ENCODE measurements at places on chromosomes 16 and 17. TPM values are rescaled to one million over a fixed set of nuclear protein-coding genes. Genes with fewer than 3 reads are reported as not detected.
A peak's percentile ranks its signal among the peaks of the same experiment; 100 is the strongest.

DNA sequence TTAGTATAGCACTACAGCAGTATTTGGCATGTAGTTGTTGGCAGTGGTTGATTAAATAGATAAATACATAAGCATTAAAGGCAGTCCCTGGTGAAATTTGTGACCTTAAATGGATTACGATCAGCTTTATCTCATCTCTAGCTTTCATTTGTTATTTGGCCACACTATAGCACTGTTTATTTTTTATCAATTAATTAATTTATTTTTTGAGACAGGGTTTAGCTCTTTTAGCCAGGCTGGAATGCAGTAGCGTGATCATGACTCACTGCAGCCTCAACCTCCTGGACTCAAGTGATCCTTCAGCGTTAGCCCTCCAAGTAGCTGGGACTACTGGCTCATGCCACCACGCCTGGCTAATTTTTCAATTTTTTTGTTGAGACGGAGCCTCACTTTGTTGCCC lies 18.7 kb upstream of the ARHGAP17 start:
- H3K36me3 ChIP-seq = no peaks in the 10 kb centered on the region
- no peak overlapping the region for H3K27ac ChIP-seq
- H3K27me3 ChIP-seq = no peaks in the 10 kb centered on the region
- H3K4me1 ChIP-seq = peaks cover 5% of the 10 kb centered on the region
- DNase-seq = no peak

GRCh38 chr17:75876938-75877751 lies 1.2 kb downstream of the TRIM47 start:
- peak overlapping the region; percentile 70 for H3K4me3 ChIP-seq
- H3K27me3 ChIP-seq = peaks cover 30% of the 10 kb centered on the region
- no peaks in the 10 kb centered on the region for H3K4me1 ChIP-seq

DNA sequence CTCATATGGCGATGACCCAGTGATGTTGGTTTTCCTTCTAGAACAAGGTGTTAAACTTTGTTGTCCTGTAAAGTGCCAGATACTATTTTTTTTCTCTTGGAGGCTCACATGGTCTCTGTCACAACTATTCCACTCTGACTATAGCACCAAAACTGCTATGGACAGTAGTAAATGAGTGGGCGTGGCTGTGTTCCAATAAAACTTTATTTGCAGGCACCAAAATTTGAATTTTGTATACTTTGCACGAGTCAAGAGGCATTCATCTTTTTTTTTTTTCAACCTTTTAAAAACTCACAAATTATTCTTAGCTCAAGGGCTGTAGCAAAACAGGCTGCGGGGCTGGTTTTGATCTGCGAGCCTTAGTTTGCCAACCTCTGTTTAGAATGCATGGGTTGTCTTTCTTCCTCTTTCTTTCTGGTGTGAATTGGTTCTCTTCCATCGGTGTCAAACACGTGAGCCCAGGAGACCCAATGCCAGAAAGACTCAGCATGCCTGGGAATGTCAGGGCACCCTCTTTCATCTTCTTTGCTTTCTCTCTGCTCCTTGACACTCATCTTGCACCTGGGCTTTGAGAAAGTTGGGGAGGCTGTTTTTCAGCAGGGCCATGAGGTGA lies 2.1 kb downstream of the SYT17 start:
- no peak overlapping the region for H3K4me3 ChIP-seq
- H3K36me3 ChIP-seq = no peaks in the 10 kb centered on the region
- no peak for DNase-seq
- H3K4me1 ChIP-seq = peaks cover 2% of the 10 kb centered on the region

DNA sequence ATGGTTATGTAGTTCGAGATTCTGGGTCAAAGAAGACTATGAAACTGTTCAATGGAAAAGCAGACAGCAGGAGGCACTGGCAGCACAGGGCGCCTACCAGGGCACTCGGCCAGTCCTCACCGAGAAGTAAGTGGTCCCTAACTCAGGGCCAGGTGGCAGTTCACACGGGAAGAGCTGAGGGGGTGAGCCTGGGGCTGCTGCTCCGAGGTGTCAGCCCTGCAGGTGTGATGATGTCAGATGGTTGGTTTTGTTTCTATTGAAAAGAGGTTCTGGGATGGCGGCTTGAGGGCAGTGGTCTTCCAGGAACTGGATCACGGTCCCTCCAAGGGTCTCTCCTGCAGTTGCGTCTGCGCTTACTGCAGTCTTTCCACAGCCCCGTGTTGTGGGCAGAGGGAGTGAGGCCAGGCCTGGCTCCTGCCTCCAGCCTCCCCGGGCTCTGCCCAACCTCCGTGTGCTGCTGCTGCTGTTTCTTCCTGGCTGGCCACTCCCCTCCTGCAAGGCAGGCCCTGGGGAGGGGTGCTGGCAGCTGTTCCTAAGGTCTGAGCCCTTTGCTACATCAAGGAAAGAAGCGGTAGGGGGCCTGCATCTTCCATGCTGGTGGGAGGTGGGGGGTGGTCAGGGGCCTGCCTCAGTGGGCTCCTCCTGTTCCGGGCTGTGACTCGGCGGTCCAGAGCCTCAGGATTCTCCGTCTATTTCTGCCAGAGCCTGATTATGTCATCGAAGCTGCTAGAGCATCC lies 22.6 kb downstream of the RNF213 start:
- H3K4me3 ChIP-seq = no peak overlapping the region
- H3K27me3 ChIP-seq = no peaks in the 10 kb centered on the region
- peaks cover 2% of the 10 kb centered on the region for H3K4me1 ChIP-seq
- no peak for DNase-seq
- no peak overlapping the region for H3K27ac ChIP-seq

DNA sequence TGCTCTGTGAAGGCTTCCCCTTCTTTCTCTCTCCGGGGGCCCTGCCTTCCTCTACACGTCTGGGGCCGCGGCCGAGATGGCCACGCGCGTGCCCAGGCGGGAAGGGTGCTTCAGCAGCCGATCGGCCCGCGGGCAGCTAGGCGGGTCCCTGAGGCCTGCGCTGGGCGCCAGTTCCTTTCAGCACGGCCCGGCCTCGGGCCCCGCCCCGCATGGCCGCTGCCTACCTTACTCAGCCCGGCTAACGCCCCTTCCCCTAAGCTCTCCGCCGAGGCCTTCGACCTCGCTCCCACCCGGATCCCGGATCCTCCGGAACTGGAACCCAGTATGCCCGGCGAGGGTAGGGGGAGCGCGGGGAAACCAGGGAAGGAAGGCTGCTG lies 335 bp downstream of the TMEM11 start:
- DNase-seq = no peak
- no peaks in the 10 kb centered on the region for H3K4me1 ChIP-seq
- peak overlapping the region; percentile 94 for H3K4me3 ChIP-seq
- no peaks in the 10 kb centered on the region for H3K27me3 ChIP-seq

GRCh38 chr17:524406-524950 lies 171.9 kb upstream of the RPH3AL start:
- no peak for DNase-seq
- no peaks in the 10 kb centered on the region for H3K36me3 ChIP-seq
- H3K27me3 ChIP-seq = no peaks in the 10 kb centered on the region
- no peak overlapping the region for H3K27ac ChIP-seq
- H3K4me3 ChIP-seq = no peak overlapping the region

GRCh38 chr17:4232168-4232813 lies 31.5 kb downstream of the ANKFY1 start:
- H3K4me3 ChIP-seq = no peak overlapping the region
- H3K27me3 ChIP-seq = no peaks in the 10 kb centered on the region
- no peaks in the 10 kb centered on the region for H3K36me3 ChIP-seq
- no peaks in the 10 kb centered on the region for H3K4me1 ChIP-seq
- H3K27ac ChIP-seq = no peak overlapping the region

DNA sequence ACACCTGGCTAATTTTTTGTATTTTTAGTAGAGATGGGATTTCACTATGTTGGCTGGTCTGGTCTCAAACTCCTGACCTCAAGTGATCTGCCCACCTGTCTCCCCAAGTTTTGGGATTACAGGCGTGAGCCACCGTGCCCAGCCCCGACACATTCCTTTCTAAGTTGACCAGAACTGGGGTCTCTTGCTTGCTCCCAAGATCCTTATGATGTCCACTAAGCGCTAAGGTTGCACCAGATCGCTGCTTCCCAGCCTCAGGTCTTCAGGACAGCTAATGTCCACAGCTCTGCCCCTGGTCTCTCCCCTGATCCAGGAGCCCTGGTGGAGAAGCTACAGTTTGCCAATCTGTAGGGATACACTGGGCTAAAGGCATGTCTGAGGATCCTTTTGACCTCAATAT lies 29.5 kb downstream of the NSMCE1 start:
- H3K4me3 ChIP-seq = no peak overlapping the region
- no peak overlapping the region for H3K27ac ChIP-seq
- H3K27me3 ChIP-seq = no peaks in the 10 kb centered on the region
- H3K4me1 ChIP-seq = peaks cover 3% of the 10 kb centered on the region
- no peak for DNase-seq
- H3K36me3 ChIP-seq = no peaks in the 10 kb centered on the region

DNA sequence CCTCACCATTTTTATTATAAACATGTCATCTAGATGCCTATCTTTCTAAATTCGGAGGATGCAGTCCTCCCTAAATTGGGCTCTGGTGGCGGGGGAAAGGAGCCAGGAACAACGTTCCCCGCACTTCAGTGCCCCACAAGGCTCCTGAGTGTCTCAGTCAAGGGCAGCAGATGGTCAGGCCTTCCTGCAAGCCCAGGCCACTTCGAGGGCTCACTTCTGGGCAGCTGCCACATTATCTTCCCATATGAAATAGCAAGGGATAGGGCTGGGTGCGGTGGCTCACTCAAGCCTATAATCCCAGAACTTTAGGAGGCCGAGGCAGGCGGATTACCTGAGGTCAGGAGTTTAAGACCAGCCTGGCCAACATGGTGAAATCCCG lies 32.3 kb downstream of the FBXO31 start:
- no peak overlapping the region for H3K4me3 ChIP-seq
- H3K36me3 ChIP-seq = no peaks in the 10 kb centered on the region
- no peaks in the 10 kb centered on the region for H3K27me3 ChIP-seq

DNA sequence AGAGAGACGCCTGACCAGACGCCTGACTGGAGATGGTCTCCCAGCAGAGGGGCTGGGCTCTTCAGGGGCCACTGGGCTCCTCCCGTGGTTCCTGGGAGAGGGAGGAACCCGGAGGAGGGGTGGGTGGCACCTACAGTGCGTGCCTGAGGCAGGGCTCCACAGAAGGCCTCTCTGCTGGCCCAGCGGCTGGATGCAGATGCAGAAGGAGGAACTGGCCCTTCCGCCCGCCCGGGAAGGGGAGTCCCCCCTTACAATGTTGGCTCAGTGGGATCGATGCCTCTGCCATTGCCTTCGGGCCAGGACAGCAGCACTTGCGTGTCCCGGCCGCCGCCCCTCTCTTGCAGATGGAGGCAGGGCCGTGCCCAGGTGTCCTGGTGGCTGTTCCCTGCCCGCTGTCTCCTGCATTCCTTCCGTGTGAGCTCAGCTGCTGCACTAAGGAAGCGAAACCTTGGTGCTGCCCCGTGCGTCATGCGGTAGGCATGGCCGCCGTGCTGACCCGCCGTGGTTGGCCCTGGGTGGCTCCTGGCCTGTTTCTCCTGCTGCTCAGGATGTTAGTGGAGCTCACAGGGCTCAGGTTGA lies 15.1 kb downstream of the BAIAP2 start:
- H3K27me3 ChIP-seq = no peaks in the 10 kb centered on the region
- DNase-seq = no peak
- no peaks in the 10 kb centered on the region for H3K4me1 ChIP-seq
- H3K36me3 ChIP-seq = no peaks in the 10 kb centered on the region

GRCh38 chr17:55760643-55761355 lies 9.9 kb downstream of the PCTP start:
- H3K36me3 ChIP-seq = no peaks in the 10 kb centered on the region
- H3K4me1 ChIP-seq = no peaks in the 10 kb centered on the region
- H3K27ac ChIP-seq = no peak overlapping the region
- no peak overlapping the region for H3K4me3 ChIP-seq
- no peak for DNase-seq
- H3K27me3 ChIP-seq = no peaks in the 10 kb centered on the region

GRCh38 chr17:48246612-48247011 lies 139.0 kb downstream of the SNX11 start:
- no peaks in the 10 kb centered on the region for H3K27me3 ChIP-seq
- H3K4me3 ChIP-seq = no peak overlapping the region
- DNase-seq = no peak
- H3K4me1 ChIP-seq = peaks cover 8% of the 10 kb centered on the region
- H3K36me3 ChIP-seq = no peaks in the 10 kb centered on the region

GRCh38 chr16:71610447-71610846 lies 15.5 kb upstream of the MARVELD3 start:
- H3K27me3 ChIP-seq = no peaks in the 10 kb centered on the region
- H3K4me1 ChIP-seq = no peaks in the 10 kb centered on the region
- peak overlapping the region; percentile 38 for H3K4me3 ChIP-seq
- no peak for DNase-seq
- no peak overlapping the region for H3K27ac ChIP-seq

DNA sequence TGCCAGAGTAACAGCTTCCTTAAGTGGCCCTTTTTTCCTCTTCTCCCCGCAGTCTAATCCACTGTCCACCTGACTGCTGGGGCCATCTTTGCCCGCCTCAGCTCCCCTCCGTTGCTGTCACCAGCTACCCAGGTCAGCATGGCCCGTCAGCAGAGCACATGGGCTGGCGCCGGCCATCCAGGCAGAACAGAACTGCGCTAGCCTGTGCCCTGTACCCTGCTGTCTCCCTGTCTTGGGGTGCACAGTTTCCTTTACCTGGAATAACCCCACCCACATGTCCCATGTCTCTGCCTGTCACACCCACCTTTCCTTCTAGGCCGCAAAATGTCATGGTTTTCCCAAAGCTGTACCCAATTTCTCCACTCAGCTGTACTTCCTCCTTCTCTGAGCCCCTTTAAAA lies 55.7 kb downstream of the GNAO1 start:
- H3K4me3 ChIP-seq = no peak overlapping the region
- no peak for DNase-seq
- H3K27me3 ChIP-seq = no peaks in the 10 kb centered on the region

DNA sequence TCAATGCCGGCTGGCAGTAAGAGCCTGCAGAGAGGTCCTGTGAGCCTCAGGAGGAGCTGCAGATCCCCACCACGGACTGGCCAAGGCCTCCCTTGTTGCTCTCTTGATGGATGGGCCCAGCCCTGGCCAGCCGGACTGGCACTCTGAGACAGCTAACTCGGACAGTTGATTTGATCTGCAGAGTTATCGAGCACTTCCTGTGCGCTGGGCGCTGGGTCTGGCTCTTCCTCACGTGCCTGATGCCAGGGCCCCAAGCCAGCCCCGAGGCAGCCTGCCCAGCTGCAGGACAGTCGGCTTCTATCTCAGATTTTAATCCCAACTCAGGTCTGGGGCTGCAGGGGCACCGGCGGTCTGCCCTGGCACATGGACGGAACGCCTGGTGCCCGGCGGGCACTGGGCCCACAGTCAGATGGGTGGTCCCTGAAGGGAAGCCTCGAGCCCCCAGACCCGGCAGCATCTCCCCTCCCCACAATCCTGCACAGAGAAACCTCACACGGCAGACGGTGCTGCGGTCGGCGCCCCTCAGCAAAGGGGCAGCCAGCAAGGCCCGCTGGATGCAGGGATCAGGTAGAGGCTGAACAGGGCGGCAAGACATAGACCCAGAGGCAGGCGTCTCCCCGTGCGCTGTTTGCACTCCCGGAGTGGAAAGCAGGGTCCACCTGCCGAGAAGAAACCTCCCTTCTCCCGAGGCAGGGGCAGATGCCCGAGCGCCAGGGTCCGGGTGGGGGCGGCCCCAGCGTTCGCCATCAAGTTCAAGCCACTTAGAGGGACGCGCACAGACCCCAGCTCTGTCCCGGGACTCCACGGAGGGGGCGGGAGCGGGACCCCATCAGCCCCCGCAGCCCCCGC lies 34.0 kb downstream of the TIMM22 start:
- no peaks in the 10 kb centered on the region for H3K4me1 ChIP-seq
- H3K27me3 ChIP-seq = peaks cover 3% of the 10 kb centered on the region
- H3K4me3 ChIP-seq = 0 out of 2 replicates have a peak overlapping the region, but pooled peaks have one; percentile 19

The NPIPA2 gene
- total RNA-seq = 17.8 TPM

The FAM20A gene
- 3.5 TPM for total RNA-seq

All from H1 (cell line).